PC-3 (cell line): ENCODE measurements at places on chromosomes 12 and 14. TPM values are rescaled to one million over a fixed set of nuclear protein-coding genes. Genes with fewer than 3 reads are reported as not detected.

The GPRC5D gene
- total RNA-seq, result not detected in 2 replicates

The KRT85 gene
- not detected in 2 replicates for total RNA-seq

The CMA1 gene
- total RNA-seq, result not detected in 2 replicates

The RD3L gene
- not detected in 2 replicates for total RNA-seq

The FIGNL2 gene
- not detected in 2 replicates for total RNA-seq

The NEUROD4 gene
- total RNA-seq, result not detected in 2 replicates

The PDE3A gene
- total RNA-seq, result 0.58 and 2.0 TPM in 2 replicates

The TAS2R10 gene
- total RNA-seq, result 0.44 and 0.58 TPM in 2 replicates

The PRMT5 gene
- total RNA-seq, result 101 and 113 TPM in 2 replicates

The POLR3B gene
- total RNA-seq, result 23.4 and 24.3 TPM in 2 replicates

The DCAF11 gene
- total RNA-seq, result 68.2 and 85.8 TPM in 2 replicates

The RTL1 gene
- total RNA-seq, result not detected in 2 replicates

The P2RX7 gene
- 1.6 and 6.0 TPM in 2 replicates for total RNA-seq

The DHRS4 gene
- 103 and 108 TPM in 2 replicates for total RNA-seq

The LRP1 gene
- total RNA-seq, result 14.7 and 21.8 TPM in 2 replicates

The POTEG gene
- 0.12 TPM in 1 of 2 replicates, not detected in the other for total RNA-seq

The POTEM gene
- total RNA-seq, result 0.12 TPM in 1 of 2 replicates, not detected in the other

The PTHLH gene
- 383 and 414 TPM in 2 replicates for total RNA-seq

The CISTR gene
- not detected in 2 replicates for total RNA-seq

The LALBA gene
- total RNA-seq, result not detected in 2 replicates

The SPTSSA gene
- total RNA-seq, result 8.7 and 14.0 TPM in 2 replicates

The MFAP5 gene
- not detected in 2 replicates for total RNA-seq

The OAS3 gene
- total RNA-seq, result 25.5 and 28.8 TPM in 2 replicates

The MYF5 gene
- total RNA-seq, result not detected in 2 replicates

The TAS2R20 gene
- total RNA-seq, result 0.11 and 0.46 TPM in 2 replicates

The PLA2G1B gene
- not detected in 2 replicates for total RNA-seq

The PPM1H gene
- 9.8 and 12.0 TPM in 2 replicates for total RNA-seq

The FMNL3 gene
- total RNA-seq, result 5.2 and 6.2 TPM in 2 replicates

The CEP170B gene
- total RNA-seq, result 33.2 and 53.4 TPM in 2 replicates

The NANOG gene
- not detected in 2 replicates for total RNA-seq

The CLEC2B gene
- not detected in 2 replicates for total RNA-seq

The RPS6KA5 gene
- 8.6 and 10.7 TPM in 2 replicates for total RNA-seq

The KLRC1 gene
- not detected in 2 replicates for total RNA-seq

The INSM2 gene
- total RNA-seq, result 0.07 TPM in 1 of 2 replicates, not detected in the other

The PROX2 gene
- not detected in 2 replicates for total RNA-seq

The LHX5 gene
- 0.23 and 0.26 TPM in 2 replicates for total RNA-seq
